Suppressor macrophage (primary cell): ENCODE measurements at places on chromosomes 5 and 9.

DNA sequence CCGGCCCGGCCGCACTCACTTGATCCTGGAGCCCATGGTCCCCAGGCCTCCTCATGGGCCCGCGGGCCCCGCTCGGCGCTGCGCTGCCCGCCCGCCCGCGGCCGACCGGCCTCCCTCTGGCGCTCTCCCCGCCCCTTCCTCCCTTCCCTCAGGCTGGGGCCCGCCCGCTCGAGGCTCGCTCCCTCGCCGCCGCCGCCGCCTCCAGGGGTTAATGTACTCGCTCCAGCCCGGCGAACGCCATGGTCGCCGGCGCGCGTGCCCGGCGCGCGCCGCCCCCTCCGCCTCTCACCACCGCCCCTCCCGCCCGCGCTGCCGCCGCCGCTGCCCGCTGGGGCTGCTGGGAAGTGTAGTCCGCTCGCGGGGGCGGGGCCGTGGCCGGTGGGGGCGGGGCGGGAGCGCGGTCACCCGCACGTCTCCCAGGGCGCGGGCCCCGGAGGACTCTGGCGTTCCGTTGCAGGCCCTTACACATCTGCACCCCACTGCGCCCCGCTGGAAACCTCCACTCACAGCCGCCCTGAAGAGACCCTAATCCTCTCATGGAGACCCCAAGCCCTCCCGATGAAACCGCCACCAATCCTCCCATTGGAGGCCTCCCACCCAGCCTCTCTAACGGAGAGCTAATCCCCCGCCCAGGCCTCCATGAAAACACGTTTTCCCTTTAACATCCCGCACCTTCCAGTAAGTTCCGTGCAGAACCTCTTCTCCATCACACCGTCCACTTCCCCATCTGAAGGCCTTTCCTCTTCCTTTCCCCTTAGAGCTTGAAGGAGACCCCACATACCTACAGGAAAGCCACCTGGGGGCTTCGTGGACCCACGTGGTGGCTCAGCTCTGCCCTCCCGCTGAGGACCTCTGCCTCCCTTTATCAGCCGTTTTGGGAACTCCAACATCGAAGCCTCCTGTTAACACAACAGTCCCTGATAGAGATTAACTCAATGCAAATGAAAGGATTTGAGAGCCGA is at the start of gene DENND1A:
Gene DENND1A, minus strand, starts transcription at position 257 of the 962 bp plus-strand sequence. Its CDS starts 221 bp downstream, at position 36.
- peak; percentile 90 for DNase-seq

GRCh38 chr5:77366717-77367500 is 125.2 kb downstream of the WDR41 start:
- no peak for DNase-seq

DNA sequence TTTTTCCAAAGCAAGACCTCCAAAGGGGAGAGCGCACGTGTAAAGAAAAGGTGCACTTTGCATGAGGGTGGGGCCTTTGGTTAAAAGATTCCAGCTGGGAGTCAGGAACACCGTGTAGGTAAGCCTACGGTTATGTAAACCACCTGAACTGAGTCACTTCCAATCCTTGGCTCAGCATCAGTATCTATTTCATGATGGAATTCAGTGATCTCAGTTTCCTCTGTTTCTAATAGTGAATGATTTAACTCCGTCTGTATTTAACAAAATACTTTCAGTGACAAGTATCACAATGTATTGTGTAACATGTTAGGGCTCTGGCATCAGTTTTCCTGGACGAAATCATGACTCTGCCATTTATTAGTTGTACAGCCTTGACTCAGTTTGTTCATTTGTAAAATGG is 1.3 kb upstream of the SVEP1 start:
- DNase-seq = no peak

- DNase-seq = no peak
Observed at GRCh38 chr9:78725503-78725902, 428.6 kb downstream of the PSAT1 start.

DNA sequence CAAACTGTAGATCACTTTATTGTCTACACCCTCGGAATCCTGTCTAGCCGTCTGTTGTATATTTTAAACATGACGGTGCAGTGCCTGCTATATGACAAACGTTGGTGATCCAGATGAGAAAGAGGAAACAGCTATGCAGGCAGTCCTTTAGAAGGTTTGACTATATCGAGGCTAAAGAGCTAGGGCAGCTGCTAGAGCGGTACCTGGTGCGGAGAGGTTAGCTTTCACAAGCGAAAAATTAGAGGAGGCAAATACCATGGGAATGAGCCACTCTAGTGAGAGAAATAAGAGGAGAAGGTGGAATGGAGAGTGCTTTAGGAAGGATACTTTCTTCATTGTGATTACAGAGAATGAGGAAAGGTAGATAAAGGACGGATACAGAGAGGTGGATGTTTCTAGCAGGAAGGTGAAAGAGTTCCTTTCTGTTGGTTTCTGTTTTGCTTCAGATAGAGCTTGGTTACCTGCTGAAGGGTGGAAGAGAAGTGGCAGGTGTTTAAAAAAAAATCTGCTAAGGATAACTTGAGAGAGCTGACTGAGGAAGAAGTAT is 959 bp upstream of the FBXL17 start:
- peak; percentile 62 for DNase-seq

GRCh38 chr5:175354964-175355363 is 89.0 kb downstream of the DRD1 start:
- DNase-seq = no peak

- no peak for DNase-seq
Observed at GRCh38 chr5:9302218-9302617, 243.7 kb downstream of the SEMA5A start.

GRCh38 chr9:26677965-26678706 is 214.5 kb downstream of the CAAP1 start:
- no peak for DNase-seq

GRCh38 chr9:76521244-76521681 is 62.3 kb downstream of the GCNT1 start:
- no peak for DNase-seq

DNA sequence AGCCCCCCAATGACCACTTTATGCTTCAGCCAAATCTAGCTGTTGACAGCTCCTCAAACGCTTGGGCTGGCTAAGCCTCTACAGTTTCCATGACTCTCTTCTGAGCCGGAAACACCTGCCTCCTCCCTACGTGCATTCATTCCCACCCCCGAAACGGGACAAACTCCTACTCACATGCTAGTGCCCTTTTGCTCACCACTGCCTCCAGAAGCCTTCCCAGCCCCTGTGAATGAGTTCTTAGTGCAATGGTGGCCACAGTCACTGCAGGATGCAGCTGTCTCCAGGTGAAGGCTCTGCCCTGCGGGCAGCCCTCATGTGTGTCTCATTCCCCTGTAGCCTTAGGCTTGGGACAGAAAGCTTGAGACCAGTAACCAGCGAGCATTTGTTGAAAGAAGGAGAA is 68.8 kb upstream of the DAB2IP start:
- DNase-seq = no peak

GRCh38 chr9:136572003-136572827 is 26.4 kb upstream of the NOTCH1 start:
- no peak for DNase-seq

GRCh38 chr9:13860946-13861640 is 452.8 kb downstream of the NFIB start:
- DNase-seq = no peak

GRCh38 chr9:68925175-68925574 is 88.7 kb downstream of the PRKACG start:
- DNase-seq = no peak

GRCh38 chr5:112649882-112650281 is 87.8 kb upstream of the APC start:
- no peak for DNase-seq

DNA sequence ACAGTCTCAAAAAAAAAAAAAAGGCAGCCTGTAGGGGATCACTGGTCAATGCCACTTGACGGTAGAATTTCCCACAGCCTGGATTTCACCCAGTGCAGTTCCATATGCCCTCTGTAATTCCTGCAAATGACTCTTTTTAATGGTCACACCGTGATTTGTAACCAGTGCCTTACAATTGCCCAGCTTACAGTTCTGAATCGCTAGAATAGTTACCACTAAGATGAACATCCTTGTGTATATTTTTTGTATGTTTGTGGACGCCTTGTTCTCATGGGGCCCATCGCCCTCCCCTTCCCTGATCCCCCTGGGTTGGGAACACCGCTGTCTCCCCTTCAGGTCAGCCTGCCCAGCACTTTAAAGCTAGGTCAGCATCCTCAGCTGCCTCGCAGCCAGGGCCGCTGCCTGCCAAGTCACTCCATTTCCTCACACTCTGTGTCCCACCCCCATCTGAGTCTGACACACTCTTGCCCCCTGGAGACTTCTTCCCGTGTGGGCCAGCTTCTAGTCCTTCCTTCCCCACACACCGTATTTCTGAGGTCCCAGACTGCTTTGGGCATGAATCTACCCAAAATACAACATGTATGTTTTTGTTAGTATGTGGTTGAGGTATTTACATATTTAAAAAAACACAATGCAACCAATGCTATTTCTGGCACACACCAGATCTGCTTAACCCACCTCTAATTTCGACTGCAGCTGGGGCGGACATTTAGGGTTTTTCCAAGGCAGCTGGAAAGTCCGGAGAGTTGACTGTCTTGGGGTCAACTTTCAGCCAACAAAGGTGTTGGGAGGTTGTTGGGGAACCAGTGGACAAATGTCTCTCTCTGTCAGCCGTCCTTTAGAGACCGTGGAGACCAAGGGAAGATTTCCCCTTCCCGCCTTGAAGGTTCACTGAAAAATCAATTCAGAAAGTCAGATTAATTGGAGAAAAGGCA is 120.5 kb upstream of the NEK6 start:
- peak; percentile 34 for DNase-seq

DNA sequence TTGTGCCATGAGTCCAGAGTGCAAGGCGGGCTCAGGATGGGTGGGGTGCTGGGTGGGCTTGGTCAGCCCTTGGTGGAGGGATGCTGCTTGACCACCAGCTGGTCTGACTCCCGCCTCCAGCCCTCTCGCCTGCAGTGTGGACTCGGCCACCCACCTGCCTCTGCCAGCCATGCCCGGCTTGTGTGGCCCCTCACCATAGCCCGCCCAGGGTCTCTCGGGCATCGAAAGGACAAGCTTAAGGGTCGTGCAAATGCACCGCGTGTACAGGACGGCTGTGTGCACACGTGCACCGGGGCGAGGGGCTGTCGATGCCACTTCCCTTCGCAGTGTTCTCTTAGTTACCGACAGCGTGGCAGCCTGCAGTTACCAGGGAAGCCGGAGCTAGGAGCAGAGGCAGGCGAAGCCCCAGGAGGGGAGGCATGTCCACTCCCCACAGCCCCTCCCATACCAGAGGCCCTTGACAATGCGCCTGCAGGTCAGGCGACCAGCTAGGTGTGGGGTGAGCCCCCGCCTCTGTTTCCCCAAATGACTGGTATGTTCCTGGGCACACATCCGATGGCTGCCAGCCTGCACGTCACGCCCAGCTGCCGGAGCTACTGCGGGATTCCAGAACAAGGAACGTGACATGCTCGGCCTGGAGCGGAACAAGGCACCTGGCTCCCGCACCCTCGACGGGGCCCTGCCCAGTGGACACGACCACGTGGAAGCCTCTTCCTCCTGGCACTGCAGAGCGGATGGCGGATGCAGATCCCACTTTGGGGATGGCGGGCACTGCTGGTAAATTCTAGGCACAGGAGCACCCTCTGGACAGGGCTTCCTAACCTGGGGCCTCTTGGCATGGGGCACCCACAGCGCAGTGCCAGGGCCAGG is 7.8 kb downstream of the LCN9 start:
- DNase-seq = no peak

GRCh38 chr9:70888471-70888870 is 232.9 kb downstream of the TRPM3 start:
- DNase-seq = no peak

- DNase-seq = no peak
Observed at GRCh38 chr5:76000582-76000981, 82.6 kb upstream of the SV2C start.

DNA sequence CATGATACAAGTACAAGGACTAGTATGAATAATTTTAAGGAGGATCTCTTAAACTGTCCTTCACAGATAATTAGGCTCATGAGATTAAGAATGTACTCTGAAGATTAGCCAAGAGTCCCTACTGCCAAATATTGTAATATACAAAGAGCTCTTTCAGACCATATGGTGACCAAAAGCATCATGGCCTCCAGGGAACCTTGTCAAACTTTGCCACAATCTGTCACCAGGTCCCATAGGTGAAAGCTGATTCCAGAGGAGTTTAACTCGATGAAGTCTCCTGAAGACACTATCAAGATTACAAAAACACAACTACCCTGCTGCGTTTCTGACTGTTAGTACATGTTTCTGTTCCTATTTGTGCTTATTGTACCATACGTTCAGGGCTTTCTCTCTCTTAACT is 395.4 kb upstream of the ITGA1 start:
- DNase-seq = no peak

DNA sequence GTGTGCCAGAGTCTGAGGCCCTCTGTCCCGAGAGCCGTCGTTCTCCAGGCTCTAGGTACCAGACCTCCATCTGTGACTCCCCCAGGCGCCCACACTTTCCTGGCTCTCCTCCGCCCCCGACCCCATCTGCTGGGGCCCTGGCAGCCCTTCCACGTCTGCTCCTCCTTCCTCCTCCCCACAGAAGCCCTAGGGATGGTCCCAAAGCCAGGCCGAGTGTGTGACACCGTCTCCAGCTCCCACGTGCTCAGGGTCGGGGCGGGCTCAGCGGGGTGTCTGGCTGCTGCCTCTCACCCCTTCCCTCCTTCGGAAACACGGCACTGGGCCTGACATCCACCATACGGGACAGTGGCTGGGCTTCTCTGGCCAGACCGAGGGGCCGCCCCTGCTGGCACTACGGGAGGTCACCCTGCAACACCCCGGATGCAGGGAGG is 20.5 kb upstream of the SLC6A19 start:
- no peak for DNase-seq

- no peak for DNase-seq
Observed at GRCh38 chr5:130066644-130067043, 162.4 kb downstream of the CHSY3 start.

DNA sequence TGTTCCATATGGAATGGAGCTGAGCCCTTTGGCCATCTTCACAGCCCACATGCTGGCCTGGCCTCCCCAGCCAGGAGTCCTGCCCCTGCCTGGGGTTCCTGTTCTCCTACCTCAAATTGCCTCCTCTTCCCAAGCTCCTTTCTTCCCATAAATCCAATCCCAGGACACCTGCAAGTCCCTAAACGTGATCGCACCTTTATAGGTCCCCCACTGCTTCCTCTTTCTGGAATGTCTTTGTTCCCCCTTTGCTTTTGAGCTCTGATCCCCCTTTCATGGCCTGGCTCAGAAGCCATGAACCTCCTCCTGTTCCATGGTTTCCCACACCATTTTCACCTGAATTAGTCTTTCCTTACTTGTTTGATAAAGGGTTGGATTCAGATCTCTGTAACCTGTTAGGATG is 68.5 kb downstream of the TRPC7 start:
- no peak for DNase-seq

DNA sequence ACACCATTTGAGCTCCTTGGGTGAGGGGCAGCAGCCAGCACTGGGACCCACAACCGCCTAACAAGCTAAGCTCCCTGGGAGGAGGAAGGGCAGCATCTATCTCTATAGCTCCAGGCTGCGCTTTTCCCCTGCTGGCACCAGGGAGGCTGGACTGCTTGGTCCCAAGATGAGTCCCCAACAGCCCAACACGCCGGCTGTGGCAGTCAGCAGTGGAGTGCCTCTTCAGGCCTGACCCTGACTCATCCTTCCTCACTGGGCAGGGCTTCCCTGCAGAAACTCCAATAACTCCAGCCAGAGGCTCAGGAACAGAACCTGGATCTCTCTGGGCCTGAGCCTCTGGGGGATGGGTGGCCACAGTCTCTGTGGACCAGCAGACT is 113.7 kb upstream of the ADAMTS16 start:
- no peak for DNase-seq

- DNase-seq = no peak
Observed at GRCh38 chr9:130857864-130858738, 23.0 kb downstream of the ABL1 start.

- peak; percentile 41 for DNase-seq
Observed at GRCh38 chr9:101977614-101978210, 239.3 kb upstream of the GRIN3A start.
